ENCODE measurements at places on chromosomes 6 and 20. TPM values are rescaled to one million over a fixed set of nuclear protein-coding genes. Genes with fewer than 3 reads are reported as not detected.

ECT2L gene
- total RNA-seq: not detected

- DNase-seq: no peak
Observed at GRCh38 chr6:111862741-111863140, 10.5 kb downstream of the FYN start.

DNA sequence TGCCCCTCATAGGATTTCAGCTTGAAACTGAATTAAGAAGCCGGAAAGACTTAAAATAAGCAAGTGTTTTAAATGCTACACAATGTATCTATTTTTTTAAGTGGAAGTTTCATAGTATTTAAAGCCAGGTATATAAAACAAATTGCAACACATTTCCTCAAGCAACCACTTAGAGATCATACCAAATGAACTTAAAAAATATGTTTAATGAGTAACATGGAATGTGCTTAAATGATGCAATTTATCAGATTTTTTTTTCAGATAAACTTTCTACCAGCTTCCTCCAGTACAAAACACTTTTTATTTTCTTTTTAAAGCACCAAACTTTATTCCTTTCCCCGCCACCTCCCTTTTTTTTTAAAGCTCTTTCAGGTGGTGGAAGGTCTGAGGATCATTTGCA, 534.3 kb downstream of the BMP2 start:
- no peak for DNase-seq

DNA sequence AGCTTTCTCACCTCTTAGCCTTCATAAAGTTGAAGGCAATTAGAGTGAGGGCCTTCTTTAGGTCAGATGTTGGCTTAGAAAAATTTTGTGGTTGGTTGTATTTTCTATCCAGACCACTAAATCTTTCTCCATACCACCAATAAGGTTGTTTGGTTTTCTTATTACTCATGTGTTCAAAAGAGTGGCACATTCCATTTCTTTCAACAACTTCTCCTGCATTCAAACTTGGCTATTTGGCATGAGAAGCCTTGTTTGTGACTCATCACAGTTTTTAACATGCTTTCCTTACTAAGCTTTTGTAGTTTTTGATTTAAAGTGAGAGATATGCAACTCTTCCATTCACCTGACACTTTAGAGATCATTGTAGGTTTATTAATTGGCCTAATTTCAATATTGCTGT, 949.6 kb downstream of the TBC1D32 start:
- DNase-seq: no peak

- DNase-seq: no peak
Observed at GRCh38 chr6:100167585-100167984, 173.6 kb upstream of the MCHR2 start.

Data from PC-9 (cell line).